Stimulated activated CD8-positive, alpha-beta memory T cell treated with anti-CD3 and anti-CD28 coated beads, Interleukin-15, amount 100 ng/mL, for 24 hours (primary cell): ENCODE measurements at places on chromosomes 13 and 19.

- peak; percentile 87 for DNase-seq
These were observed 15.2 kb upstream of the MYO1F start for GRCh38 chr19:8592231-8593009.

DNA sequence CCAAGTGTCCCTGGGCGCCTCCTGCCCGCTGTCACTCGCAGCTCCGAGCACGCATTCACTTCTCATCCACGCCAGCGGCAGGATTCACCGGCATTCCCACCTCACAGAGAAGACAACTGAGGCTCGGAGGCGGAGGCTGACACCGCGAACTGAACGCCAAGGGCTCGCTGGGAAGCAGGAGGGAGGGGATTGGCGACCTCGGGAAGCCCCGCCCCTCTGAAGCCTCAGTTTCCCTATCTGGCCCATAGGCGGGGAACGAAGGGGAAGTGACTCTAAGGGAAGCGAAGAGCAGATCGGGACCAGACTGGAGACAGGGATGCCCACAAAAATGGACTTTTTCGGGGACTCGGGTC, 256 bp downstream of the MICOS13 start:
- no peak for DNase-seq

DNA sequence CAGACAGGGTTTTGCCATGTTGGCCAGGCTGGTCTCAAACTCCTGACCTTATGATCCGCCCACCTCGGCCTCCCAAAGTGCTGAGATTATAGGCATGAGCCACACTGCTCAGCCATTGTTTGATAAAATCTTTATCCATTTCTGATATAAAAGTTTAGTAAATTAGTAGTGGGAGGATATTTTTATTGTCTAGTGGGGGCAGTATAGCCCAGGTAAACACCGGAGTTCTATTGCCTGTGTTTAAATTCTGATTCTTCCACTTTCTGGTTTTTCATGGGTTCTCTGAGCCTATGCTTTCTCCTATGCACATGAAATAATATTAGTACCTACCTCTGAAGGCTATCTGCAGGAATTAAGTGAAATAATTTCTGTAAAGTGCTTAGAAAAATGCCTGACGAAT, 20.1 kb upstream of the ARHGEF18 start:
- DNase-seq, result no peak

DNA sequence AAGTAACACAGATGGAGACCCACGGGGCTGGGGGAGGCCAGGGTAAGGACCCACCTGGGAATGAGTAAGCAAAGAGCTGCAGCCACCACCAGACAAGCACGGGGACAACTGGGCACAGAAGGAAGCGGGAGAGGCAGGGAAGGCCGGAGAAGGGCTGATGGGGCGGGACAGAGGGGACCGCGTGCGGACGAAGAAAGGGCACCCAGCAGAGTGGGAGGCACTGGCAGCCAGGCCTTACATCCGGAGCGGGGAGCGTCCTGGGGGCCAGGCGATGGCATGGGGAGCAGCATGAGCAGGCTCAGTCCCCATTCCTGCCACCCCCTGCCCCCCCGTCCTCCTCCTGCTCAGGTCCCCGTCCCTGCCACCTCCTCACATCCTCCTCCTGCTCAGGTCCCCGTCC, 3.0 kb downstream of the PROZ start:
- DNase-seq, result no peak

- DNase-seq, result no peak
These were observed 97.1 kb downstream of the SIPA1L3 start for GRCh38 chr19:38004186-38004520.

GRCh38 chr19:40420451-40420765, 5.4 kb downstream of the SERTAD1 start:
- DNase-seq, result no peak

DNA sequence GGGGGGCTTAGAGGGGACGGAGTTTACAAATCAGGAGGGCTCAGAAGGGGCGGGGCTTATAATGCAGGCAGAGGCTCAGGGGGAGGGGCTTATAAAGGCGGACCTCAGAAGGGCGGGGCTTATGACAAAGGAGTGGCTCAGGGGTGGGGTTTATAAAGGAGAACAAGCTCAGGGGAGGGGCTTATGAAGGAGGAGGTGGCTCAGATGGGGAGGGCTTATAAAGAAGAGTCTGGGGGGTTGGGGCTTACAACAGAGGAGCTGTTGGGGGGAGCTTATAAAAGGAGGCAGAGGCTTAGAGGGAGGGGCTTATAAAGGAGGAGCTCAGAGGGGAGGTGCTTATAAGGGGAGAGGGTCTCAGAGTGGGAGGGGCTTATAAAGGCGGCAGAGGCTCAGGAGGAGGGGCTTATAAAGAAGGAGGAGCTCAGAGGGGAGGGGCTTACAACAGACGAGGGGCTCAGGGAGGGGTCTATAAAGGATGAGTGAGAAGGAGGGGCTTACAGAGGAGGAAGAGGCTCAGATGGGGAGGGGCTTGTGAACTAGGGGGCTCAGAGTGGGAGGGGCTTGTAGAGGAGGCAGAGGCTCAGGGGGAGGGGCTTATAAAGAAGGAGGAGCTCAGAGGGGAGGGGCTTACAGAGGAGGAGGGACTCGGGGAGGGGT, 1.0 kb downstream of the SMIM24 start:
- DNase-seq, result no peak

DNA sequence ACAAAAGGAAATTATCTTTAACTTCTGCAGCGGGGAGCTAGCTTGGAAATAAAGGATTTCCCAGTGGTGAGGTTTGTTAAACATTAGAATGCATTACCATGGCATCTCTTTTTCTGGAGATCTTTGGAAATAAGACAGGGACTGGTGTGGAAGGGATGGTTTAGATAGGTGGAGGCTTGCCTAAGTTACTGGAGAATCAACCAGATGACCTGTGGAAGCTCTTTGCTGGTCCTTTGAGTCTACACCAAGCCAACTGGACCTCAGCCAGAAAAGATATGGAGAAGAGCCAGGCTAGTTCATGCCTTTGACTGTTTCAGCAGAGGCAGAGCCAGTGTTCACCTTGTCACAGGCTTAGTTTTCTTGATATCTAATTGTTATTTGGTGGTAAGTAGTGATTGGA, 134.7 kb downstream of the KCNRG start:
- DNase-seq, result no peak

DNA sequence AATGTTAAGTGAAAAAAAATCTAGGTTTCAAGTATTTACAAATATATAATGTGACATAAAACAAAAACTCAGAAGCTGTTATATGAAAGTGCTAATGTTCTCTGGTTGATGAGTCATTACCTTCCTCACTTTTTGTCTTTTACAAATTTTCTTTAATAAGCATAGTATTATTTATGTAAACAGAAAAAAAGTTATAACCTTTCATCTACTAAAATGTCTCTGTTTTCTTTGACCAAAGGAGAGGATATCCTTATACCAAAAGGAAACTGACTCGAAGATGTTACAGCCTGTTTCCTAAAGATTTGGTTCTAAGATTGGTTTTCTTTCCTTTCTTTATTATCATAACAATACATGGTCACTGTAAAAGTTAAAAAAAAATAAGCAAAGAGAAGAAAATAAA, 38.0 kb downstream of the RCBTB2 start:
- DNase-seq, result no peak

DNA sequence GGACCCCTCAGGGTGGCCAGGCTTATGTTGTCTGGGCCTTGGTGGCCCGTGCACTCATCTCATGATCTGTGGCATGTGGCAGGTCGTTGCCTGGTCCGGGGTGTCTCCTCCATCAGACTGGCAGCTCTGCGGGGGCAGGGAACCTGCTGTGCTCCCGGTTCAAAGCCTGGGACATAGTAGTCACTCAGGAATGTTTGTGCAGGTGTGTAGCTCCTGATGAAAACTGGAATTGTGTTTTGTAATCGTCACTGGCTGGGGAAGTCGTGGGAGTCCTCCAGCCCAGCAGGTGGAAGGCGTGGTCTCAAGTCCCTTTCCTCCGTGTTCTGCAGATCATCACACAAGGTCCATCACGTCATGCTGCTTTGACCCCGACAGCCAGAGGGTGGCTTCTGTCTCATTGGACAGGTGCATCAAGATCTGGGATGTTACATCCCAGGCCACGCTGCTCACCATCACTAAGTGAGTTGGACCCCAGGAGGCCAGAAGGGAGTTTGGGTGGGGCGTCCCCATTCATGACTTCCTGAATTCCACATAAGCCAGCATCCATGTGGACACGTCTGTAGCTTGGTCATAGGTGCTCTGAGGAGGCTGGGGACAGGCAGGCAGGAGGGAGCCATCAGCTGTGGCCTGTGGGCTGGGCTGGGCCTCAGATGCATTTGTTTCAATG, 19.1 kb downstream of the WDR88 start:
- no peak for DNase-seq

DNA sequence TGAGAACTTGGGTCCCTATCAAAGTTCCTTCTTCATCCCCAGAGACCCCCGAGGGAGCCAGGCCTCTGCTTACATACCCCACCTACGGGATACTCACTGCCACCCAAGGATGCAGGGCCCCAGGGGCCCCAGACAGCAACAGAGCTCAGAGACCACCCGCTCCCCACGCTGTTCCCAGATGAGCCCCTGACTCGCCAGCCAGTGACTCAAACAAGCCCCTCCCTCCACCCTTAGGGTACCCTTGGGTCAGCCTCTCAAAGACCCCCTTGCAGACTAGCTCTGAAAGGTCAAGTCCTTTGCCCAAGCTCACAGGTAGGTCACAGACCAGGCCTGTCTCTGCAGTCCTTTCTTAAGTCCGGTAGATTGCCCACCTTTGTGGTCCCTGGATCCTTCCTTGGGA, 45.7 kb downstream of the CD320 start:
- DNase-seq, result no peak

DNA sequence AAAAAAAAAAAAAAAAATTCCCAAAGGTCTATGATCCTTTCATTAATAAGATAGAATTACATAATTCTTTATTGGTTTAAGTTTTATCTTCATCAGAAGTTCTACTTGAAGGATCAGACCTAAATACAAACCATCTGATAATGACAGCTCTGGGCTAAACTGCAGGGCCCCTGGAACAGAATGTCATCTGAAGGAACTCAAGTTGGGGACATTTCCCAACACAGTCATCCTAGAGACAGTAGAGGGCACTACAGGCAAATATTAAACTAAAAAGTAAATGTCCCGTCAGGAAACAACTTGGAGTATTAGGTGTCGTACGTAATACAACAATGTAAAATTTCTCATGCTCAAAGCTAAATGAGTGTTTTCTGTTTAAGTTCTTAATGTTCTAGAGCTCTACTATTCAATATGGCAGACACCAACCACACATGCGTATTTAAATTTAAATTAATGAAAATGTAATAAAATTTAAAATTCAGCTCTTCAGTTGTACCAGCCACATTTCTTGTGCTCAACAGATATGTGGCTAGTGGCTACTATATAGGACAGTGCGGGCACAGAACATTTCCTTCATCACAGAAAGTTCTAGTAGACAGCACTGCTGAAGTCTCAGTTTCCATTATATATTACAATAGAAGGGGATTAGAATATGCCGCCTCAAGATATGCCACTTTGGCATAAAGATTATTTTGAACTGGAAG, 21.8 kb upstream of the NAXD start:
- DNase-seq, result no peak

DNA sequence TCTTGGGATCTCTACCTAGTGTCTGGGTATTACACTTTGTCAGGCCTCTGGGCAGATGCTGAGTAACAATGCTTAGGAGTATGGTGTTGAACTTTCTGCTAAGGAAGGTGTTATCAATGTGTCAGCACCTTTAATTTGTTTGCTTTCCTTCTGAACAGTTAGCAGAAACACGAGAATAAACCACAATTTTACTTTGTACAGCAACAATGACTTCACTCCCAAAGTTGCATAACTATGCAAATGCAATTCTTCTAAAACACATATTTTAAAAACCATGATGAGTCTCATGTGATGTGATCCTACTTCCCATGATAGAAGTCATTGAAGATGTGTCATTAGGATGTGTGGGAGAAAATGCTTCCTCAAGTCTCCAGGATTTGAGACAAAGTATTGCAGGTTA, 155.0 kb downstream of the POSTN start:
- DNase-seq, result no peak

- DNase-seq, result peak; percentile 84
These were observed 4.2 kb upstream of the DAND5 start for GRCh38 chr19:12965017-12965811.

GRCh38 chr13:94177041-94177440, 302.4 kb downstream of the DCT start:
- DNase-seq, result no peak

DNA sequence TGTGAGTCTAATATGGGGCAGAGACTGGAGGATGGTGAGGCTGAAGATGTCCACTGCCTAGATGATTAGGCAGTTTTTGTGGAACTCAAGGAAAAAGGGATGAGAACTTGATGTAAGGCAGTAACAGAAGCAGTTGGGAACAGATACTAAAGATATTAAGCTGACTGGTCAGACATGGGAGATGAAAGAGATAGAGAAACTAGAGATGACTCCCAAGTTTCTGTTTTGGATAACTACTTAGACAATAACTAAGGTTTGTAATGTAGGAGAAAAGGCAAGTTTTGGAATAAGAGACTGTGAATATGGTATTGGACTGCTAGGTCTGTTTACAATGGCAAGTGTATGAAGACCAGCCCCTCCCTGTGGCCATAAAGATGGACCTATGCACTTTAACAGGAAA, 43.5 kb upstream of the CLDN10 start:
- DNase-seq, result no peak

DNA sequence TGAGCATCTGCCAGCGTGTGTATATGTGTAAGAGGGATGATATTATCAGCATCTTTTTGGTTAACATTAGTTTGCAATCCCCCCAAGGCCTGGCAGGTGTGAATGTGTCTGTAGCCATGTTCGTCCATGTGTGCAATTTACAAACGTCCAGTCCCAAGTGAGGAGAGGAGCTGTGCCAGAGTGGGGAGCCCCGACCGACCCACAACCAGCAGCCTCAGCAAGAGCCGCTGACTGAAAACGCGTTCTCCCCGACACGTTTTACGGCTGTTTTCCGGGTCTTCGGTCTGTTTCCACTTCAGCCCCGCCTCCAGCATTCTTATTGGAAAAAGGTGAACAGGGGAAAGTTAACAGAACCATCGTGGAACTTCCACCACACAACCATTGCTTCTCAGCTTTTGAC, 119.1 kb upstream of the SOX1 start:
- no peak for DNase-seq

GRCh38 chr19:2051773-2052704, 995 bp upstream of the MKNK2 start:
- no peak for DNase-seq

DNA sequence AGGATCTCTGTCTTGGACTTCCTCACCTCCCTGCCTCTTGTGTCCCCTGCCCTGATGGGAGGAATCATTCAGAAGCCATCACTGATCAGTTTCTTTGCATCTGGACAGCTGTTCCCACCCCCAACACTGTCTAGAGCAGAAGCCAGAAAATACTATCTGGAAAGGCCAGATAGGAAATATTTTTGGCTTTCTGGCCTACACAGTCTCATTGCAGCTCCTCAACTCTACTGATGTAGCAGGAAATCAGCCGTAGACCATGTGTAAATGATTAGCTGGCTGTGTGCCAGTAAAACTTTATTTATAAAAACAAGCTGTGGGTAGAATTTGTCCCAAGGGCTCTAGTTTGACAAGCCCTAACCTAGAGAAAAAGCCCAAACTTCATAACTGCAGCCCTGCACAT, 5.6 kb downstream of the SIGLEC7 start:
- no peak for DNase-seq

DNA sequence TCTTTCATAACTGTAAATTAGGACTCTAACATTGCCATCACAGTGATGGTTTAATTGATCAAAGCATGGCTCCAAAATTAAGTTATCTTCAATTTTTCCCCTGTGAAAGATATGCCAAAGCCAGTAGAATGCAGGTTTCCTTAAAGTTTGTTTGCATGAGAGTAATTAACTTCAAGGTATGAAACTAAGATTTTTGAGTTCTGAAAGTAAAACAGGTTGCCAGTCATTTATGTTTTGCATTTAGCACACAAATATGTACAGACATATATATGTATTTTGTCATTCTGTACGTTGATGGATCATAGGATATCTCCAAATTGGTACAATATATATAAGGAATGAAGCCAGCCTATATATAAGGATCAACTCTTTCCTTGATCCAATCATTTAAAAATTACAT, 23.6 kb upstream of the NDFIP2 start:
- DNase-seq, result no peak
